COLO829 (cell line): ENCODE measurements at places on chromosomes 6 and 20.

DNA sequence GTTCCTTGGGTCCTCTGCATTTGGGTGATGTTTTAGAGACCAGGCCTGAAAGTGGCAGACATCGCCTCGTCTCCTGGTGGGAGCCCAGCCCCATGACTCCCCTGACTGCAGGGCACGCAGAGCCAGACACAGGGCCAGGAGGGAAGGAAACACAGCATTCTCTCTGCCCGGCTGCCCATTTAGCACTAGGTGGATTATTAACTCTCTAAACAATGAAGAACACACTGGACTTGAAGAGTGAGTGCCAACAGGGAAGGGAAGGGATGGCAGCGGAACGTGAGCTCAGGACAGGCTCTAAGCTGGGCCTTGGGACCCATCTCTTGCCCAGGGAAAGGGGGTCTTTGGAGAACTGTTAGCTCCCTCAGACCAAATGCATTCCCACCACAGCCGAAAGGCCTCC is 80.4 kb downstream of the TBXT start:
- DNase-seq, result no peak

- no peak for DNase-seq
Observed at GRCh38 chr6:38603966-38604365, 35.8 kb downstream of the BTBD9 start.

DNA sequence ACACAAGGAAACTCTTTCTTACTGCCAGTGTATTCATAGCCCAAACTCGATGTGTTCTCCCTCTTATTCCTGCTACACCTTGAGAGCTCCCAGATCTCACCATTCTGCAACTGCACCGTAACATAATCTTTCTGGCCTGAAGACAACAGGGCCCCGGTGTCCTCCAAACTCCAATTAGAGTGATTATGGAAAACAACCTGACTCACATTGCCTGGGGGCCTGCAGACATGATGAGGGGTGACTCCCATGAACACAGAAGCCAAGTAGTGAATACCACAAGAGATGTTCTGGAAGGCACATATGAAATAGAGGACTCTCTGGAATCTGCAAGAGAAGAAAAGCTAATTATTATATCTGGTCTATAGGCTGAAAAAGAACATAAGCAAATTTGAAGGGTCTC is 19.7 kb downstream of the SLC22A16 start:
- no peak for DNase-seq

DNA sequence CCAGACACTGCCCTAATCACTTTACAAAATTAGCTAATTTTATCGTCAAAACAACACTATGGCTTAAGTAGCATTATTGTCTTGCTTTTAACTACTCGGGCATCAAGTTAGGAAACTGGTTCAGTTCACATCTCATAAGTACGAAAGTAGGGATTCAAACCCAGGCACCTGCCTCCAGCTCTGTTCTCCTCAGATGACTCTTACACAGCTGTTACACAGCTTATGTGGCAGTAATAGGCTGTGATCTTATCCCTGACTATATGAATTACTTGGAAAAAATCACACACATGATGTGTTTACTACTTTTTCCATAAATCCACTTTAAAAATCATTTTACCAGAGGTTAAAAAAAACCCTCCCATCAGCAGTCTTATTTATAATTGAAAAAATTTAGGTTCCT is 389.2 kb upstream of the FLRT3 start:
- no peak for DNase-seq

DNA sequence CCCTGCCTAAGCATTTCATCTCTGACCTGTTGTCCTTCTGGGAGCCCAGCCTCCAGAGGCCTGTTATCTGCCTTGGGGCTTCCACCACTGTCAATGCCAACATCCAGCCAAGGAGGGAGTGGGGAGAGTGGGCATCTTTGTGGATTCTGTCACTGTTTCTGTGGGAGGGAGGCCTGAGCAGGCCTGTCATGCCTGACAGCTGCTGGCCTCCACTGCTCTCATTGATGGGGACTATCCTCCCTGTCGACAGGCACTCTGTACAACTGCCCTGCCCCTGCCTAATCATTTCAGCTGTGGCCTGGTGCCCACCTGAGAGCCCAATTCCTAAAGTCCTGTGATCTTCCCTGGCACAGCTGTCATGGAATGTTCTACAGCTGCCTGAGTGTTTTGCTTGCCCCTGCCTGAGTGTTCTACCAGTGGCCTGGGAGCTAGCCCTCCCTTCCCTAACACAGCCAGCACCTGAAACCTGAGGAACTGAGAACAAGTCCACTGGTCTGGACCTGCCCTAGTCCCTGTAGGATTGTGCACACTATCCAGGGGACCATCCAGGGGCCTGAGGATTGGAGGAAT is 145.3 kb downstream of the FAM83B start:
- no peak for DNase-seq

DNA sequence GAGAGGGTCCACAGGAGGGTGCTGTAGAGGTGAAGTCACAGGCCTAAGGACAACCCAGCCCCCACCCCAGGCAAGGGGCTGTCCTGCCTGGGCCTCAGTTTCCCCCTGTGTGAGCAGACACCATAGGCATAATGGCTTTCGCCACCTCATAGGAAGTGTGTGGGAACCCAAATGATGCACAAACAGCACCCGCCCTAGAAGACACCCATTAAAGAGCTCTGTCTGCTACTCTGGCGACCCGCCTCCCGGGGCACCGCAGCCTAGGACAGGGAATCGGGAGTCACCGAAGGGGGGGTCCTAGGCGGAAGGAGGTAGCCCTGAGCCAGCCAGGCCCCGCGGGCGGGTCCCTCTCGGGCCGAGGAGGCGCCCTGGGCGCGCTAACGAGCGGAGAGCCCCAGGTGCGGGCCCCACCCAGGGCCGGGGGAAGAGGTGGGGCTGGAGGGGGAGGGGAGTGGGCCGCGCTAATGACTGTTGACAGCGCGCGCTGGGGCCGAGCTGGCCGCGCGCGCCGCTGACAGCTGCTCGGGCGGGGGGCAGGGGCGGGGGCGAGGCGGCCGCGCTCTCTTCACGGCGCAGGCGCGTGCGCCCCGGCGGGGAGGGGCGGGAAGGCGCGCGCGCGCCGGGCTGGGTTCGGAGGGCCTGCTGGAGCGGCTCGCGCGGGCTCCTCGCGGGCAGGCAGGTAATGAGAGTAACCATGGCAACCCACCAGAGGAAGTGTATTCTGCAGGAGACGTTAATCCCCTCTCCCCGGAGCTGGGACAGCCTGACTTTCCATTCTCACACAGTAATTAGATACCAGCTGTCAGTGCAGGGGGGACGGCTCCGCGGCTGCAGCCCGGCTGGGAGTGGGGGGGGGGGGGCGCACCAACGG is 48.9 kb downstream of the NOL4L start:
- DNase-seq, result no peak

GRCh38 chr20:8389381-8390036 is 257.4 kb downstream of the PLCB1 start:
- peak; percentile 55 for DNase-seq

- peak; percentile 28 for DNase-seq
Observed at GRCh38 chr6:63615590-63615989, 20.0 kb upstream of the PHF3 start.

GRCh38 chr6:111427341-111428116 is 55.5 kb downstream of the REV3L start:
- peak; percentile 19 for DNase-seq

GRCh38 chr20:48704761-48705160 is 123.0 kb downstream of the PREX1 start:
- no peak for DNase-seq

DNA sequence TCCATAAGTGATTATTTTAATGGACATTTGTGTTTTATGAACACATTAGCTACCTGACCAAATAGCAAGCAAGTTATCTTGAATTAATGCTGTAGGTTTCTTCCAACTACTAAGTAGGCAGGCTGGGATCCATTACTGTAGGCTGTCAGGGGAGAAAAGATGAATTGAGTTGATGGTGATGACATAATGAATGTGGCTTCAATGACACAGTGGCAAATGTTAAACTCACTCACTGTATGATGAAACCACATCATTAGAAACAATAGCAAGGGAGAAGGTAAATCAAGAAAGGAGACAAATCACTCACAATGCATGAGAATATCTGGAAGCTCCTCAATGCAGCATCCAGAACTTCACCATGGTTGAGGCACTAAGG is 529.7 kb upstream of the CITED2 start:
- DNase-seq, result no peak

DNA sequence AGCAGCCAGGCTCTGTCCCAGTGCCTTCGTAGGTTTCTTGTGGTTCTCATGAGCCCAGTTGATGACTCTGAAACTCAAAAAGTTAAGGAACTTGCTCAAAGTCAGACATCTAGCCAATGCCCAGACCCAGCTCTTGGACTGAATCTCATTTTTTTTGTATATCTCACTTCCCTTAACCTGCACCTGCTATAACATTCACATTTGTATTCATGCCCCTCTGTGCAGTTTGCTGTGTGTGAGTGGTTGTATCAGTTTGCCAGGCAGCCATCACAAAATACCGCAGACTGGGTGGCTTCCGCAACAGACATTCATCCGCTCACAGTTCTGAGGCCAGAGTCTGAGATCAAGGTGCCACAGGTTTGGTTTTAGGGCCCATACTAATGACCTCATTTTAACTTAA is 49.9 kb downstream of the IPCEF1 start:
- DNase-seq, result no peak

DNA sequence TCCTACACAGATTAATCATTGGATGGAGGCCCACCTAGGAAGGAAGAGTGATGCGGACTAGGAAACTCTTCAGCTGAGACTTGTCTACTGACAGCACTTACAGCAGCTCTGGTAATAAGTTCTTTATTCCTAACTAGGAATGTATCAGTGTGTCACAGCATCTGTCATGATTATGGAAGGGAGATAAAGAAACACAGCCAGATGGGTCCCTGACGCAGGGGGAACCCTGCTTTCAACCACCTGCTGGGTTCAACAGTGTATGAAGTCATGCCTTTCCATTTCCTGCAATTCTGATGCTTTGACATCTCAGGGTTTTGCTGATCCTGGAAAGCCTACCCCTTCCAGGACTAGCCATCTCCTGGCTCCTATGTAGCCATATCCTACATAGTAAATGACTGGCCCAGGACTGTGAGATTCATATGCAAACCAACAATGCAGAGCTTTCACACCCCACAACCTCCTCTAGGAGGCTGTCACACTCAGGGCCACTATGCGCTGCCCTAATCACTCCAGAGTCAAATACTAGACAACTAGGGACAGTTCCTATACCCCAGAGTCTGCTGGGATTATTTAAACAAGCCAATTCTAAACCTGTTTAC is 29.0 kb upstream of the MANEA start:
- no peak for DNase-seq

GRCh38 chr6:105993341-105994117 is 92.6 kb upstream of the PRDM1 start:
- no peak for DNase-seq
